ENCODE measurements at places on chromosomes 11 and 22. TPM values are rescaled to one million over a fixed set of nuclear protein-coding genes. Genes with fewer than 3 reads are reported as not detected.
A peak's percentile ranks its signal among the peaks of the same experiment; 100 is the strongest.

The MOGAT2 gene
- total RNA-seq, result 0.08 TPM

The CHRM1 gene
- not detected for total RNA-seq

The TESMIN gene
- 47.6 TPM for total RNA-seq

The LRRC32 gene
- 0.15 TPM for total RNA-seq

GRCh38 chr11:134100171-134100570 lies 31.3 kb downstream of the JAM3 start:
- H3K4me1 ChIP-seq, result no peaks in the 10 kb centered on the region
- H3K27me3 ChIP-seq, result no peaks in the 10 kb centered on the region
- H3K27ac ChIP-seq, result no peak overlapping the region
- H3K36me3 ChIP-seq, result no peaks in the 10 kb centered on the region
- no peak overlapping the region for H3K4me3 ChIP-seq
- DNase-seq, result no peak

- no peak for DNase-seq
- no peak overlapping the region for H3K4me3 ChIP-seq
- no peaks in the 10 kb centered on the region for H3K36me3 ChIP-seq
- H3K27ac ChIP-seq, result no peak overlapping the region
These were observed 9.4 kb upstream of the LAYN start for GRCh38 chr11:111531136-111531535.

- peaks cover 12% of the 10 kb centered on the region for H3K4me1 ChIP-seq
- H3K36me3 ChIP-seq, result no peaks in the 10 kb centered on the region
- DNase-seq, result no peak
- H3K27me3 ChIP-seq, result no peaks in the 10 kb centered on the region
These were observed 16.2 kb downstream of the P2RY6 start for GRCh38 chr11:73288192-73288872.

DNA sequence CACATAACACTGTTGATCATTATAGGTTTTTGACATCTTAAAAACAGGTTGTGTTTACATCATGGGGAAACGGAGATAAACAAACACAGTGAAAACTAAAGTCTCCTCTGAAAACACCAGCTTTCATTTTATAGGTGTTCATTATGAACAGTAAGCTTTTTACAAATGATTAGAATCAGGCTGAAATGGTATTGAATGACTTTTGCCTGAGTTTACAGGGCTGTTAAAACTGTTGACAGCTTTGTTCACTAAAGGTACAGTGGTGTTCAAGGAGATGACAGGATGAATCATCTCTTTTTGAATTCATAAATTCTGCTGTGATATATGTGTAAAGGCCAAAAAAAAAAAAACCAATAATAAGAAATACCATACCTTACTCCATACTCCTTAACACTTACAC lies 184.6 kb upstream of the CNTN5 start:
- H3K27ac ChIP-seq, result no peak overlapping the region
- H3K4me3 ChIP-seq, result no peak overlapping the region
- no peak for DNase-seq
- no peaks in the 10 kb centered on the region for H3K27me3 ChIP-seq
- H3K36me3 ChIP-seq, result no peaks in the 10 kb centered on the region

- no peaks in the 10 kb centered on the region for H3K27me3 ChIP-seq
- H3K27ac ChIP-seq, result no peak overlapping the region
- no peaks in the 10 kb centered on the region for H3K36me3 ChIP-seq
- peaks cover 22% of the 10 kb centered on the region for H3K4me1 ChIP-seq
- no peak overlapping the region for H3K4me3 ChIP-seq
These were observed 5.4 kb downstream of the MUC5B start for GRCh38 chr11:1228101-1228821.

DNA sequence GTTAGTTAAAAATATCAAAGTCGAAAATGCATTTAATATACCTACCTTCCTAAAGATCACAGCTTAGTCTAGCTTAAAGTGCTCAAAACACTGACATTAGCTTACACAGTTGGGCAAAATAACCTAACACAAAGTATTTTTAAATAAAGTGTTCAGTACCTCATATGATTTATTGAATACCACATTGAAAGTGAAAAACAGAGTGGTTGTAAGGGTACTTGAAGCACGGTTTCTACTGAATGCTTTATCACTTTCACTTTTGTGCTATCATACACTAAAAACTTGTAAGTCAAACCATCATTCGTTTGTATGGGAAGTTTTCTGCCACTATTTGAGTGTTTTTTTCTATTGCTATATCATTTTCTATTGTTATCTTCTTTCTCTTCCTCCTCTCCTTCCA lies 36.6 kb downstream of the ZBTB44 start:
- H3K4me3 ChIP-seq, result no peak overlapping the region
- H3K27ac ChIP-seq, result no peak overlapping the region
- no peak for DNase-seq
- no peaks in the 10 kb centered on the region for H3K27me3 ChIP-seq
- H3K4me1 ChIP-seq, result no peaks in the 10 kb centered on the region

DNA sequence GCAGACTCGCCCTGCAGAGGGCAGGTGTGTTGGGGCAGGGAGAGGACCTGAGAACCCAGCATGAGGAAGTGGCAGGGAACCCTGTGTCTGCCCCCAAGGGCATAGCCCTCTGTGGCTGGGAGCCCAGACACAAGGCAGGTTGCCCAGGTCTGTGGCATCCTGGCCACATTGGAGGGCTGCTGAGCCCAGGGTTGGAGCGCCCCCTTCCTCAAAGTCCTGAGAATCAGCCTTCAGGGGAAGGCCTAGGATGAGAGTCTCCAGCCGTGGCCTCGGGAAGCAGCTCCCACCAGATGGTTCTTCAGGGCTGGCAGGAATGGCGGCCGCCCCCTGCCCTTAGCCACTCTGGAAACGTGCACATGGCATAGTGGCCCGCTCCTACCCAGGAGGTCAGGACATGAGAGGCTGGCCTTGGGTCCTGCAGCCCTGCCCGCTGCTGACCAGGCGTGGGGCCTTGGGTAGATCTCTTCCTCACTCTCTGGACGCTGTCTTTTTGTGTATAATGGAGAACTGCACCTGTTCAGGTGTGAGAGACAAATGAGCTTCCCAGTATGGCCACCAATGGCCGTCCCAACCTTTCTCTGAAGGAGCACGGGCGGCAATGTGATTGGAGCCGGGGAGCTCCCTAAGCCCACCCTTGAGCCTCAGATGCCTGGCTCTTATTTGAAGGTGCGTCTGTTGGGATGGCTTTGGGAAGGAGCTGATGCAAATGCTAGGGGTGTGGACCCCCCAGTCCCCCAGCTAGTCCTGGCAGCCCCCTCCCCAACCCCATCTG lies 4.6 kb upstream of the CDC42BPG start:
- DNase-seq, result no peak
- H3K4me3 ChIP-seq, result no peak overlapping the region
- H3K4me1 ChIP-seq, result peaks cover 64% of the 10 kb centered on the region

- H3K4me1 ChIP-seq, result peaks cover 11% of the 10 kb centered on the region
- H3K4me3 ChIP-seq, result no peak overlapping the region
- DNase-seq, result no peak
- no peaks in the 10 kb centered on the region for H3K27me3 ChIP-seq
- no peak overlapping the region for H3K27ac ChIP-seq
These were observed 44.2 kb downstream of the SYTL2 start for GRCh38 chr11:85766721-85767161.

GRCh38 chr11:121063728-121064127 lies 37.3 kb upstream of the TECTA start:
- H3K4me1 ChIP-seq, result no peaks in the 10 kb centered on the region
- no peak overlapping the region for H3K4me3 ChIP-seq
- H3K27ac ChIP-seq, result no peak overlapping the region

DNA sequence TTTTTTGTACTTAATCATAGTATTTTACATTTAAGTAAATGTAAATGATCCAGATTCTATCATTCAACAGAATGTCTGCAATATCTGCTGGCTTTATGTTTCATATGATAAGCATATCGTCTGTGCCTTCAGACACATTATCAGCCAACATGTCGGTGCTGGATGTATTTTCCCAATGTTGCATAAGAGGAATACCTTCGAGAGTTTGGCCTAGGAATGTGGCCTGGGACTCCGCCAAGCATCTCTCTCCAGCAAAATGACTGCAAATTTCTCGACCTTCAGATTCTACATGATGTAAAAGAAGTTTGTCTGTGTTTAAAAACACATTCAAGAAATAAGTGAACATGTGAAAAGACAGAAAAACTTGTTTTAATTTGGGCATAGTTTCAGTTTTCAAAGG lies 6.9 kb downstream of the BDNF start:
- peaks cover 3% of the 10 kb centered on the region for H3K27me3 ChIP-seq
- no peaks in the 10 kb centered on the region for H3K36me3 ChIP-seq
- no peak overlapping the region for H3K4me3 ChIP-seq
- peaks cover 2% of the 10 kb centered on the region for H3K4me1 ChIP-seq
- H3K27ac ChIP-seq, result no peak overlapping the region

DNA sequence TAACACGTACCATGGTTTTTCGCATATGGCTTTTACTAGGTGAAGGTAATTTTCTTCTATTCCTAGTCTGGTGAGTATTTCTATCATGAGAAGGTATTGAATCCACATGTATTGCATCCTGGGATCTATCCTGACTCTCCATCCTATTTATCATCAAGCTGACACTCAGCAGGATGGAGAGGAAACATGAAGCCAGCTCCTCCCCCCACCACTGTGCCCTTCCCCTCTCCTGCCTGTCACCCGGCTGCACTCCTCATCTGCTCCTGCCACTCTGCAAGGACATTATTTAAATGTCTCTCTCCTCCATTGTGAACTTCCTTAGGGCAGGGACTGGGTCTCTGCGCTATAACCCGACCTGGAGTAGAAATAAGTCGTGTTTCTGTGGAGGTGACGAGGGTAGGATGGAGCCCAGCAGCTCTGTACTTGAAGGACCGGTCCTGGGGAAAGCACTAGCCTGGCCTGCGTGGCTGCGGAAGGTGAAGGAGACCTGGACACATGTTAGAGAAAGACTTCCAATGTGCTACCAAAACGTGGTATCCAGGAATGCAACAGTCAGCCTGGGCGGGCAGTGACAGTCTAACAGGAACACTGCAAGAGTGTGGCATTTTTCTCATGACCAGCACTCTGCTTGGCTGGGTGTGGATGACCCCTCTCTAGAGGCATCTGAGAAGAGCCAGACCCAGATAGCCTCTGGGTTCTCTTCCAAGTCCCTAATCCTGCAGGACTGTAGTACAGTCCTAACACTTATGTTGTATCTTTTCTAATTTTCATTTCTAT lies 111.2 kb downstream of the MICAL3 start:
- H3K4me1 ChIP-seq, result no peaks in the 10 kb centered on the region
- DNase-seq, result no peak
- no peak overlapping the region for H3K27ac ChIP-seq
- no peak overlapping the region for H3K4me3 ChIP-seq

DNA sequence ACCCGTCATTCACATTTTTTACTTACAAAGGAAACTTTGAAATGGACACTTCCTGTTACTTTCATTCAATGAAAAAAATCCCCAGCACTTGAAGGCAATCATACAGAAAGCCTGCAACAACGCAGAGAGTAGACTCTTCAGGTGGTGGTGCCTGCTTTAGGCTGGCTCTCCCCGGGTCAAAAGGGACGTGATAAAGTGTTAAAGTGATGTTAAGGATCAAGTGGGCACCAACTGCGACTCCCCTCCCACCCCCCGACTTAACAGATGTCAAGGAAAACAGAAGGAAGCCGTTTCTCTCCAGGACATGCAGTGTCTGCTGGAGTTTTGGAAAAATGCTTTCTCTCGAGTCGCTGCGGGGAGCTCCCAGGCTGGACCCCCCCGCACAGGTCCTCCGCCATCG lies 414 bp upstream of the PNPLA3 start:
- H3K4me3 ChIP-seq, result peak overlapping the region; percentile 42
- H3K27ac ChIP-seq, result peak overlapping the region; percentile 75
- no peaks in the 10 kb centered on the region for H3K36me3 ChIP-seq
- no peak for DNase-seq

GRCh38 chr11:76231121-76231738 lies 24.9 kb upstream of the WNT11 start:
- no peak overlapping the region for H3K4me3 ChIP-seq
- H3K27ac ChIP-seq, result no peak overlapping the region
- H3K27me3 ChIP-seq, result no peaks in the 10 kb centered on the region
- DNase-seq, result no peak
- H3K36me3 ChIP-seq, result no peaks in the 10 kb centered on the region

DNA sequence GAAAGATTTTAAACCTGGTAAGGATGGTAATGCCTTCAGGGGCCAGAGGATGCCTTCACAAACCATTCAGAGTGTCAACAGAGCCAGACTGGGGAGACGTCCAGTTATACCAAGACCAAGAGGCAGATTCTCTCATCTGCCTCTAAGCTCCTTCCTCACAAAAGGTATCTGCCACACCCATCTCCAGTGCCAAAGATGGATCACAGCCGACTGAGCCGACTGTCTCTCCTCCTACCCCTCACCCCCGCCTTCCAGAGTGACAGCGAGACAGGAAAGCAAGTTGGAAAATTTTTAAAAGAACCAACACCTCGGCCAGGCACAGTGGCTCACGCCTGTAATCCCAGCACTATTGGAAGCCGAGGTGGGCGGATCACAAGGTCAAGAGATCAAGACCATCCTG lies 79.1 kb upstream of the AKIP1 start:
- H3K4me1 ChIP-seq, result peaks cover 6% of the 10 kb centered on the region
- no peak overlapping the region for H3K27ac ChIP-seq
- no peaks in the 10 kb centered on the region for H3K27me3 ChIP-seq

DNA sequence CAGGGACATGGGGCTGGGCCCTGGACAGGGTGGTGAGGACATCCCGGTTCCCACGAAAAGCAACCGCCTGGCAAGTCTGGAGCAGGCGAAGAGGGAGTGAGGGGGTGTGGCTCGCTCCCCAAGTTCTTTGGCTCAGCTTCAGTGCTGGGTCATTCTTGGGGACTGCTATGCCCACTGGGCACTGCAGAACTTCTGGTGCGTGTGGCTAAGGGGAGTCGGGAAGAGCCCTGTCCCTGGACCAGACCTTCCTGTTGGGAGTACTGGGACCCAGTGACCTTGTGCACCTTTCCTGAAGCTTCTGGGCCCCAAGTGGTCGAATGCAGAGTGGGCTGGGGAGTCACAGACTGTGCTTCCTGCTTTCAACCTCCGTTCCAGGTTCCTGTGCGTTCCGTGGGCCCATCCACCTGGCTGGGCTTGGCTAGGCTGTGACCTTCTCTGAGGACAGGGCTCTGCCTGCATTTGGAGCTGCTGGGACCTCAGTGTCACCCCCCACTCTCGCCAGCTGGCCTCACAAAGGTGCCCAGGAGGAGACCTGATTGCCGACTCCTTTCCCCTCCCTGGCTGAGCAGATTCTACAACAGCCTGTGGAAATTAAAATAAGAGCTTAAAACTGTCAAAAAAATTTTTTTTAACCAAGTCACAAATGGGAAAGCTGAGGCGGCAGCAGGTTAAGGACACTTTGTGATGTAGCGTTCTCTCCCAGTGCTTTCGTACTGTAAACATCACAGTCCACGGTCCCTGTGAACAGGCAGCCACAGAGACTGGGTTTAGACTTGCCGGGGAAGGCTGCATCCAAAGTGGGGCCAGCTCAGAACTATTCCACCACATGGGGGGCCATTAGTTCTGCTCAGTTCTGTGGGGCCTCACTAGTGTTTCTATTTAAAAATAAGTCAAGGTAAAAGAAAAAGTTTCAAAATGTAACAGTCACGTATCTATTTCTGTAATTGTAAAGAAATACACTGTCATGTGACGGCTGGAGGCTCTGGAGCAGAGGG lies 63.8 kb upstream of the WNT7B start:
- no peaks in the 10 kb centered on the region for H3K27me3 ChIP-seq
- peaks cover 61% of the 10 kb centered on the region for H3K4me1 ChIP-seq
- no peak for DNase-seq
- H3K27ac ChIP-seq, result peak overlapping the region; percentile 85

GRCh38 chr11:121767433-121767832 lies 314.7 kb upstream of the SORL1-AS1 start:
- H3K27ac ChIP-seq, result no peak overlapping the region
- no peak for DNase-seq
- no peak overlapping the region for H3K4me3 ChIP-seq
- no peaks in the 10 kb centered on the region for H3K36me3 ChIP-seq

Measured in Panc1 (cell line).